Amygdala (tissue), 56 donors: ENCODE measurements at places on chromosomes 11 and 22.
A peak's percentile ranks its signal among the peaks of the same experiment; 100 is the strongest.

GRCh38 chr11:116413301-116414242, 359.2 kb downstream of the BUD13 start:
- DNase-seq = no peak

- DNase-seq = no peak
These were observed 204.0 kb downstream of the TBC1D22A start for GRCh38 chr22:46966495-46966845.

DNA sequence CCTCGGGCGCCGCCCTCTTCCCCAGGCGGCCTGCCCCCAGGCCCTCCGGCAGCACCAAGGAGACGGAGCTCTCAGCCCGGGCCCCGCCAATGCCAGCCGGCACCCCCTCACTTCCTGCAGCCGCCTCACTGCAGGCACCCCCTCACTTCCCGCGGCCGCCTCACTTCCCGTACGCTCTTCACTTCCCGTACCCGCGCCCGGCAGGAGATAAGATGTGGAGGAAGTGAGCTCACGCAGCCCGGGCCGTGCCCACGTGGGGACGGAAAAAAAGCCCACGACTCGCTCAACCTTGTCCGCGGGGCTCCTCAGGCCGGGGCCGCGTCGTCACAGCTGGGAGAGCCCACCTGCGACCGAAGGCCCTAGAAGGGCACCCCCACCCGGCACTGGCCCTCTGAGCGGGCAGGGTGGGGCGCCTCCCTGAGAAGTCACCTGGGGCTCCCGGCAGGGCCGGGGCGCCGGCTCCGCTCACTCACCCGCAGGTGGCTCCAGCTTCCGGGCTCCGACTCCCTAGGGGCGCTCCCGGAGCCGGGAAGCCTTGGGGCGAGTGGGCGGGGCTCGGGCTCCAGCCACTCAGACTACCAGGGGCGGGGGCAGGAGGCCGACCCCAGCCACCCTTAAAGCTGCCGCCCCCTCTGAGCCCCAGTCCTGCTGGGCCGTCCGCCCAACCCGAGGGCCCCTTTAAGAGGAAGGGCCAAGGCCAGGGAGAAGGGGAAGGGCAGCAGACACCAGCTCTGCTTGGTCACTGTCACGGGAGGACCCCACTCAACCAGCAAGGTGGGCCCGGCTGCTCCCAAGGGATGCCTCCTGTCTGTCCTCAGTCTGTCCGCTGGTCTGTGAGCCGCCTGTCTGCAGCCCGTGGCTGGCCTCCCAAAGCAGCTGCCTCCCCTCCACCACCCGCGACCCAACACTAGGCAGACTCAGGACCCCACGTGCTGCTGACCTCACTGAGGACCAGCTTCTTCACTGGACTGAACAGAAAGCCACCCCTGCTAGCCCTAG, 31.4 kb downstream of the PISD start:
- DNase-seq = peak; percentile 60

- no peak for DNase-seq
These were observed 72.1 kb upstream of the OR5AK2 start for GRCh38 chr11:56916587-56916986.

DNA sequence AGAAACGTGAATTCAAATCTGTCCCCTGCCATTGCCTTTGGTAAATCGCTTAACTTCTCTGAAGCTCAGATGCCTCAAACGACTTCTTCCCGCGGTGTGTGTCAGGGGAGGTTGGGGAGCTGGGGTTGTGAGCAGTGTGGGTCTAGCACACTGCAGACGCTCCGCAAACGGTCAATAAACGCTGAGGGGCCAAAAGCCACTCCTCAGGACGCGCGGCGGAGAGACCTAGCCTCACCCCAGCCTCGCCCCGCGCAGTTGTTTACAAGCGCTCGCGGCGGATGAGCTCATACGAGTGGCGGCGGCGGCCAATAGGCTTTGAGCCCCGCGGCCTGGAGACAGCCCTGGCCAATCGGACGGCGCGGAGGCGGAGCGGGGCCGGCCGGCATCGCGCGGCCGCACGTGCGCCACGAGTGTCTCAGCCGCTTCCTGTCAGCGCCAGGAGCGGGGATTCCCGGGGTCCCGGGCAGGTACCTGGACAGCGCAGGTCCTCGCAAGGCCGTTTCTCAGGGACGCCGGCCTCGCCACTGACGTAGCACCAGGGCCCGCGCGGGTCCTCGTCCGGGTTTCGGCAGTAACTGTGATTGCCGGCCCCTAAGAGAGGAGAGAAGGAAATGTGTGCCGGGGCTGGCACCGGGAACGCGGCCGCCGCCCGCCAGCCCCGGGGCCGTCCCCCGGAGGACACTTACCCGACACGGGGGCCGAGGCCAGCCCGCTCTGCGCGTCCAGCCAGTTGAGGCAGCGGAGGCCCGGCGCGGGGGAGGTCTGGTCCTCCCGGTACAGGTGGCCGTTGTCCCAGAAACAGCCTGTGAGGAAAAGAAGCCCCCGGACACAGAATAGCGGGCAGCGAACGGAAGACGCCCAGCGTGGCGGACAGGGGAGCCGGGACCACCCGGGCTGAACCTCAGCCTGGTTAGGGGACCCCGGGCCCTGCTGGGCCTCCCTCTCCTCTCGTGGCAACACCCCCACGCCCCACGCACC, 1.5 kb downstream of the PIK3IP1 start:
- DNase-seq = peak; percentile 92

DNA sequence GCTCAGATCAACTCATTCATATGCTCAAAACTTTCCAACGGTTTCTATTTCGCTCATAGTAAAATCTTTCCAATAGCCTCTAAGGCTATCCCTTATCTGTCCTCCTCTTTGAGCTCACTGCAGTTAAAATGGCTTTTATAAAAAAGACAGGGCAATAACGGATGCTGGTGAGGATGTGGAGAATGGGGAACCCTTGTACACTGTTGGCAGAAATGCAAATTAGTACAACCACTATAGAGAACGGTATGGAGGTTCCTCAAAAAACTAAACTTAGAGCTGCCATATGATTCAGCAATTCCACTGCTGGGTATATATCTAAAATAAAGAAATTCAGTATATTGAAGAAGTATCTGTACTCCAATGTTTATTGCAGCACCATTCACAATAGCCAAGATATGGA, 345.6 kb downstream of the DLG2 start:
- DNase-seq = no peak

DNA sequence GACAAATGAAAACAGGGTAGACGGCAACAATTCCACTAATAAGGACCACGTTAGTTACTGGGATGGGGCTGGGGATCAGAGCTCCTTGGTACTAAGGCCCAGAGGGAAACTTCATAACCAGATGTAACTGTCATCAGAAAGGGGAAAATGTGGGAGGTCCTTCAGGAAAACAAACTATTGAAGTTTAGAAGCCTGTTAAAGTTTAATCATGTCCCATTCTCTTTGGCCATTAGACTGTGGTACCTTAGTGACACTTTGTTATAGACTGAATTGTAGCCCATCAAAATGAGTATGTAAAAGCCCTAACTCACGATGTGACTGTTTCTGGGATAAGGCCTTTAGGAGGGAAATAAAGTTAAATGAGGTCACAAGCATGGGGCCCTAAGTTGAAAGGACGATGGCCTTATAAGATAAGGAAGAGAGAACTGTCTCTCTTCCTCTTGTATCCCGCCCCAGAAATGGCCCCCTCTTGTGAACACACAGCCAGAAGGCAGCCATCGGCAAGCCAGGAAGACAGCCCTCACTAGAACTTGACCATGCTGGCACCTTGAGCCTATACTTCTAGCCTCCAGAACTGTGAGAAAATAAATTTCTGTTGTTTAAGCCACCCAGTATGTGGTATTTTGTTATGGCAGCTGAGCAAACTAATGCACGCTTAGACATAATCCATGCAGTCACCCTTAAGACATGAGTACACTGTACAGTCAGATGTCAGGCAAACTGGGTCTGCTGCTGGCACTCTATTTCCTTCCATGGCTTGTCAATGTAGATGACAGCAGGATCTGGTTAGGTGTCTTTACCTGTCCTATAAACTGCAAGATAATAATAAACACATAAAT, 26.9 kb upstream of the USP47 start:
- no peak for DNase-seq

- DNase-seq = no peak
These were observed 16.1 kb downstream of the COMMD9 start for GRCh38 chr11:36273110-36273509.

- DNase-seq = no peak
These were observed 21.8 kb upstream of the ATXN10 start for GRCh38 chr22:45649809-45650208.
